ENCODE measurements at places on chromosomes 6 and 20. TPM values are rescaled to one million over a fixed set of nuclear protein-coding genes. Genes with fewer than 3 reads are reported as not detected.

Gene IL22RA2
- not detected for total RNA-seq

Gene TNNC2
- 1.4 TPM for total RNA-seq

Gene SEL1L2
- not detected for total RNA-seq

Gene ELOVL4
- total RNA-seq, result 12.3 TPM

Gene CFB
- total RNA-seq, result 34.6 TPM

Gene FBXO30
- 19.8 TPM for total RNA-seq

Gene PRKN
- 6.5 TPM for total RNA-seq

Gene OPN5
- not detected for total RNA-seq

Gene KCNQ2
- not detected for total RNA-seq
